ENCODE measurements at places on chromosomes 6 and 20.
A peak's percentile ranks its signal among the peaks of the same experiment; 100 is the strongest.

GRCh38 chr6:109456111-109456583 lies 575 bp upstream of the MICAL1 start:
- DNase-seq = no peak

- DNase-seq = no peak
These were observed 34.8 kb upstream of the AFDN start for GRCh38 chr6:167791780-167792478.

DNA sequence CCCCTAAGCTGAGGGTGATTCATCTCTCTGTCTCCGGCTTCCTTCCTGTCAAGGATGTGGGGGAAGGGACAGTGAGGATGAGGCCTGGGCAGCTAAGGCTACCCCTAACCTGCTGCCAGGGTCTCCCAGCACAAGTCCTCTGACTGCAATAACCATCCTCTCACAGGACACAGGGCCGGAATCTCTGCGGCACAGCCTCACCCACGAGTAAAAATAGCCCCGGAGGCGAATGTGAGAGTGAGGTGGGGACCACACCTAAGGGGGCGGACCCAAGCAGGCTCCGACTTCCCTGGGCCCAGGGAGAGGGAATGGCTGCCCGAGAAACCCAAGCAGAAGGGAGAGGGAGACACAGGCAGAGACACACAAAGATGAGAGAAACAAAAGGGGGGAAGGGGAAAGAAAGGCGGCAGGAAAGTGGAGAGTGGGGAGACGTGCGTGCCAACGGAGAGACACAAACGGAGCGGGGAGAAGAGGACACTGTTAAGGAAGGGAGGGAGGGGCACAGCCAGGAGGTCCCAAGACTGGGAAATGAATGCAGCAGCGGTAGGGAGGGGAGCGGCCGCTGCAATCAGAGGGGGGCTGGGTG lies 1.4 kb downstream of the CLIC1 start:
- DNase-seq = peak; percentile 52

DNA sequence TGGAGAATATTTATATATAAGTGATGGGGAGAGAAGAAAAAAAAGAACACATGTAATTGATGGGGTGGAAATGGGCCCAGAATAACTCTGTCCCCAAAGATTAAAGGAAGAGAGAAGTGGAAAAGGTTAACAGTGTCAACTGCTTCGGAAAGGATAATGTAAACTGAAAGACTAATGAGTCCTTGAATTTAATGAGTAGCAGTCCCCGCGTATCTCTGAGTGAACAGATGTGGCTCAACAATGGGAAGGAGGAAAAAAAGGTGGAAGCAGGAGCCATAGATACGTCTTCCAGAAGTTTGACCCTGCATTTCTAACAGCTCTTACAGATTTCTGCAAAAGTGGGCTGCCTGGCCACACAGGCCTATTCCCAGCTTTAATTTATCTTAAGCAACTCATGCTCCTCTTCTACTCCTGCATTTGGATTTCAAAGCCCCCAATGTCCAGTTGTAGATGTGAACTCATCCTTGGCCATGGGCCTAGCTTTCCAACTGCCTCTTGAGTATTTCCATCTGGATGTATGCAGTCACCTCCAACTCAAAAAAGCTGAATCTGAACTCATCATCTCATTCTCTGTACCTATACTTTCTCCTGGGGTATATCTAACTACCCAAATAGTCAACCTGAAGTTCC lies 61.3 kb downstream of the DST start:
- no peak for DNase-seq

GRCh38 chr6:122322824-122323223 lies 76.6 kb upstream of the HSF2 start:
- no peak for DNase-seq

DNA sequence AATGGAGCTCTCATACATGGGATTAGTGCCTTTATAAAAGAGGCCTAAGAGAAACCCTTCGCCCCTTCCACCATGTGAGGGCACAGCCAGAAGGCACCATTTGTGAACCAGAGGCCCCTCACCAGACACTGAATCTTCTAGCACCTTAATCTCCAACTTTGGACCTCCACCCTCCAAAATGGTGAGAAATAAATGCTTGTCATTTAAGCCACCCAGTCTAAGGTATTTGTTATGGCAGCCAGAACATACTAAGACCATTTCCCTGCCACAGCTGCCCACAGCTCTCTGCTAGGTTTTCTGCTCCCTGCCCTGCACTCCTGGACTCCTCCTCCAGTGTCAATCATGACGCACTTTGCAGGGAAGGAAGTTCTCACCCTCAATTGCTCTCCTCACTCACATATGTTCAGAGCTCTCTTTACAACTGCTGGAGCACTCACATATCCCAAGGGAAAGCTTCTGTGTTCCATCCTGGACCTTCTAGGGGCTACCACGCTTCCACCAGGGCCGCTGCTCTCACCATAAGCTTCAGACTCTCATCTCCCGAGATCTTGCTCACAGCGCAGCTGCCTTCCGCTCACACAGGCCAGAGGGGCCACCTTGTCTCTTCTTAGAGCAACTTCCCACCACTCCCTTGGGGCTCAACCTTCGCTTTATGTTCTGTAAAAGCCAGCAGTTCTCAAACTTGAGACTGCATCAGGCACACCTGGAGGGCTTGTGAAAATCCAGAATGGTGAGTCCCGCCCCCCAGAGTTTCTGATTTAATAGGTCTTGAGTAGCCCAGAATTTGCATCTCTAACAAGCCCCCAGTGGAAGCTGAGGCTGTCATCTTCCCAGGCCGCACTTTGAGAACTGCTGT lies 1.6 kb upstream of the LY86 start:
- DNase-seq = no peak

GRCh38 chr6:36358226-36358915 lies 21.7 kb upstream of the BNIP5 start:
- no peak for DNase-seq

GRCh38 chr6:13287104-13287503 lies 41.2 kb downstream of the TBC1D7 start:
- no peak for DNase-seq

GRCh38 chr6:158669145-158670035 lies 19.5 kb downstream of the SYTL3 start:
- DNase-seq = no peak

DNA sequence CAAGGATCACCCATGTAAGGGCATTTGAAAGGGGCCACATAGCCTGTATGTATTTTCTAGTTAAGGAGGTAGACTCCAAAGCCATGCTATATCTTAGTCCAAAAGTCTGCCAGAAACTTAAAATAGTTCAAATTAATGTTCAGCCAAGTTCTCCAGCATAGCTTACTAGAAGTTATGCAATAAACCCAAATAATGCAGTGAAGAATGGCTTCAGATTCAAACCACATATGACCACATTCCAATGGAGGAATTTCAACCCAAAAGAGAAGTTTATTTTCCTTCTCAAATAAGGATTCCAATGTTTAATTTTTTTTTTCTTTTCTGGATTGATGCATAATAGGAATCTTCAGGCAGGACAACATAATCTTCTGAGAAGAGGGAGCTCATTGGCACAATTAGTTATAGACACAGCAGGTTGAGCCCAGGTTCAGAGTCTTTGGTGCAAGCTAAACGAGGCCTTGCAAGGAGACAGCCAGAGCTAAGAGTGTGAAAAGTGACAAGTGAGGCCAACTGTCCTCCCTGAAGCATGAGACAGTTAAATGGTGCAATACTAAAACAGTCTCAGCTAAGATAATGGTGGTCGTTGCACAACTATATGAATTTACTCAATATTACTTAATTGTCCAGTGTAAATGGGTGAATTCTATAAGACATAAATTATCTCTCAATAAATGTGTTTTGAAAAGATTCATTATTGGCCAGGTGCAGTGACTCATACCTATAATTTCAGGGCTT lies 598.8 kb upstream of the CDH4 start:
- DNase-seq = no peak

DNA sequence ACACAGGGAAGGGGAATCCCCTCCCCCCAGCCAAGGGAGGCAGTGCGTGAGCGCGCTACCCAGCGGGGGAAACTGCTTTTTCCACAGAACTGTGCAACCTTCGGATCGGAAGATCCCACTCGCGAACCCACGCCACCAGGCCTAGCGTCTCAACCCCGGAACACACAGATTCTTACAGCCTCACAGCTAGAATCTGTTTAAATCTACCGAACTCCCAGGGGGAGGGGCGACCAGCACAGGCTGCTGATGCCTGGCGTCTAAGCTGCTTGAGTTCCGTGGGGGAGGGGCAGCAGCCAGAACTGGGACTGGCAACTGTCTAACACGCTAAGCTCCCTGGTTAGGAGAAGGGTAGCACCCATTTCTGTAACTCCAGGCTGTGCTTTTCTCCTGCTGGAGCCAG lies 217.3 kb upstream of the TENT5A start:
- no peak for DNase-seq

- DNase-seq = no peak
These were observed 21.3 kb upstream of the SYNDIG1 start for GRCh38 chr20:24448170-24448569.

DNA sequence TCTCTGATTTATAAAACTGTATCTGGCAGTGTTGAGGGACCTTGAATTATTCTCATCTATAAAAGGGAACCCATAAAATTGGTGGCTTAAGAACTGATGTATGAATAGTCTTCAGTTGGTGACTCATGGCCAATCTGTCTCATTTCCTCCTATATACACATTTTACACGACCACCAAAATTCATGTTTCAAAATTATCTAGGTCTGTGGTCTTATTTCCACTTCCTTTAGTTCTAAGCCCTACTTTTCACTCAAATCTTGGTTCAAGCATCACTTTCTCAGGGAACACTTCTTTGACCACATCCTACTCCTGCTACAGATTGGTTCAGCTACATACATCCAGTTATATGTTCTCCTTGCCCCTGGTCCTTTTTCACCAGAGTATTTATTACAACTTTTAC lies 18.6 kb upstream of the ENPP1 start:
- DNase-seq = no peak

DNA sequence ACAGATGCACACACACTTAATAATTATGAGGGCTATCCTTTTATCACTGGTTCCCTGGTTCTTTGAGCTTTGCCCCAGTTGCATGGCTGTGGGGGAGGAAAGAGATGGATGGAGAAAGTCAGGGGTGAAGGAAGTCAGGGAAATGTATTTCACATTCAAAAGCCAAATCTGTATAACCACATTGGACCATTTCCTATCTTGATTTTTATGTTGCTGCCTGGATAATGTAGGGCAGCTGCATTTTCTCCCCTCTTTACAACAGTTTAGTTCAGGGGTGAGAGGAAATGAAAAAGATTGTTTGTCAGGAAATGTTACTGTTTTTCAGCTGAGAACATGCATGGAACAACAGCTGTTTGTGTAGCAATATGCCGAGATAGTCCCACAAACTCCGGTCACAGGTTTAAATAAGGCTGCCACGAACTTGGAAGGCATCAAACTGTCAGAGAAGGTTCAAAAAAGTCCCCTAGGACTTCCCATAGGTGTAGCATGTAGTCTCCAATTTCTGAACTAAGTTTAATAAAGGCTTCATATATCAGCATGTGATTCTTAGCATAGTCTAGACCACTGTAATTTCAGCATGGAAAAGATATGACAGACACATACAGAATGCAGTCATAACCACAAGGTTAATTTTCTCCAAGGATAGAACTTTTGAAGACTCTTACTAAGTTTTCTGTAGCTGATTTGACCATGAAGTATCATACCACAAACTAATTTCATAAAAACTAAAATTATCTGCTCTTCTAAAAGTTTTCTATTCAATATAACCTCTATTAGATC lies 82.1 kb upstream of the COL21A1 start:
- DNase-seq = no peak

DNA sequence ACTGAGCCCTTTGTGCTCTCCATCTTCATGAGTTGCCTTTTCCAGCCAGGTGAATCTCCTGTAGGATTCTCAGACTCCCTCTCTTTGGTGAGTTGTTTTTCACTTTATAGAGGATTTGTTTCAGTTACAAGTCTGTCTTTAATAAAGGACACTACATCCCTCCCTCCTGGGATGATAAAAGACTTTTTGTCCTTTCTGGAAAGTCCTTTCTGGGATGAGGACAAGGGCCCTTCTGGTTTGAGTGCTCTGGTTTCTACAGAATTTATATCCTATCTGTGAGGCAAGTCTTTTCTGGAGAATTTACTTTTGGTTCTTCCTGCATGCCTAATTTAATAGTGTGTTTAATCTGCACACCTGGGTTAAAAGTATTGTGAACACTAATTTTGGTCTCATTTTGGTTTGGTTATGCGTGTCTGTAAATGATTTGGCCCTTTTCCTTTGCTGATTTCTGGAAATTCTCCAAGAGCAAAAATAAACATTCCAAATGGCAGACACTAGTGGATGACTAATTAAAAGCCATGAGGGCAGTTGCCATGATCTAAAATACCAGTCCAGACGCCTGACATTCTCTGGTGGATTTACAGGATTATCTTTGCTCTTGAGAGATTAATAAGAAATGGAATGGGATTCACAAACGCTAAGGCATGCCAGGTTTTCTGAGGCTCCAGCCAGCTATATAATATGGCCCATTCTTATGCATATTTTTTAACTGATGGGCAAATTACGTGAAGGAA lies 44.8 kb downstream of the TCP11 start:
- no peak for DNase-seq

DNA sequence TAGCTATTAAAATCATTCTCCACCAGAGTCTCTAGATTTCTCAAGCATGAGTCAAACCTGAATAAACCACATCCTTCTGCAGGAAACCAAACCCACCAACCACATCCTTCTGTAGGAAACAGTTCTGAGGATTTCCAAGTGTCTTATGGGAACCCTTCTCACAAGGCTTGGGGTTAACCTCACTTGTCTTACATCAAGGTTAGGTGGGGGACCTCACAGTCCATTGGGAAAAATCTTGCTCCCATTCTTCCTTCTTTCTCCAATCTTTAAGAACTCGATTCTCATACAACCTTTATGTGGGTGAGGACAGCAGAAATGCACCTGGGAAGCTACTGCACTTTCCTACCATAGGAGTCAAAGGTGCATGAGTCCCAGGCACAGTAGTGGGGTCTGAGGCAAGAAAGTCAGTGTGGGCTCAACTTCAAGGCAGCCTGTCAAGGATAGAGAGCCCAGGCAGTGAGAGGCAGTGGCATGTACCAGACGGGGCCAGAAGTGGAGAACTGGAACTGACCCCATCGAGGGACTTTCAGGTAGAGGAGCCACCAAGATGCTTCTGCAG lies 114.5 kb downstream of the SLC22A3 start:
- DNase-seq = peak; percentile 41

- DNase-seq = no peak
These were observed 95.1 kb downstream of the IRAK1BP1 start for GRCh38 chr6:78962448-78962847.

DNA sequence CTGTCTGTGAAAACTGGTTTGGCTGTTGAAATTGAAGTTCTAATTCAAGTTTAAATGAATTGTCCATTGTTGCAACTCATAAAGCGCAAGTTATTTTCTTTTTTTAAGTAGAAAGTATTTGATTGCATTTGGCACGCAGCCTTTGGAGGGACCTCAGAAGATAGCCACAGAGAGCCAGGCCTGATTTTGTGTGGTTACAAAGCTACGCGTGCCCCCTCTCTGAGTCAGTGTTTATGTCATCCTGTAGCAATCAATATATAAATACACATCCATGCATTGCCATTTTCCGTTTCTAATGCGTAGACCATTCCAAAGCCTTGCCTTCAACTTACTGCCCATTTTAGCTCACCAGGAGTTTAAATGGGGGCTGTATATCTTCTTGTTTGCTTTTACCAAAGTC lies 173.2 kb downstream of the TMEM242 start:
- no peak for DNase-seq

DNA sequence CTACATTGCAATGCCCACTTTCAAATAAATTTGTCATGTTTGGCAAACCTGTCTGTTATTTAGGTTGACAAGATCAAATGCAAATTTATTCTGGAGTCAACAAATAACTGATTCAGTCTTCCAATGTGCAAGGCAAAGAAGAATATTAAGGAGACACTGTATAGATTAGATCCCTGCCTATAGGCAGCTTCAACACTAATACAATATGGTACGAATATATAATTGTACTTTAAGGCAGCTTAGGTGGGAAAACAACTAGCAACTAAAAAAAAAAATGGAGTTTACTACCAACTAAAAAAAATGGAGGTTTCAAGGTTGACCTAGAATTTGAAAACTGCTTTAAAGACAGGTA lies 1.7 kb upstream of the PHF10 start:
- no peak for DNase-seq
